Stimulated activated CD4-positive, alpha-beta T cell treated with anti-CD3 and anti-CD28 coated beads, Interleukin-15, amount 100 ng/mL, for 48 hours (primary cell): ENCODE measurements at places on chromosomes 7 and 10.

GRCh38 chr7:115009139-115009538, 87.2 kb downstream of the MDFIC start:
- DNase-seq = no peak

GRCh38 chr10:34768261-34768971, 46.7 kb downstream of the PARD3 start:
- no peak for DNase-seq

- DNase-seq = no peak
Measured at GRCh38 chr10:94287336-94287735, 75.4 kb downstream of the NOC3L start.

- no peak for DNase-seq
Measured at GRCh38 chr7:365593-365992, 75.6 kb downstream of the FOXL3 start.

- no peak for DNase-seq
Measured at GRCh38 chr10:58609532-58610150, 97.0 kb downstream of the BICC1 start.

GRCh38 chr7:73560109-73560835, 2.8 kb upstream of the BCL7B start:
- no peak for DNase-seq

DNA sequence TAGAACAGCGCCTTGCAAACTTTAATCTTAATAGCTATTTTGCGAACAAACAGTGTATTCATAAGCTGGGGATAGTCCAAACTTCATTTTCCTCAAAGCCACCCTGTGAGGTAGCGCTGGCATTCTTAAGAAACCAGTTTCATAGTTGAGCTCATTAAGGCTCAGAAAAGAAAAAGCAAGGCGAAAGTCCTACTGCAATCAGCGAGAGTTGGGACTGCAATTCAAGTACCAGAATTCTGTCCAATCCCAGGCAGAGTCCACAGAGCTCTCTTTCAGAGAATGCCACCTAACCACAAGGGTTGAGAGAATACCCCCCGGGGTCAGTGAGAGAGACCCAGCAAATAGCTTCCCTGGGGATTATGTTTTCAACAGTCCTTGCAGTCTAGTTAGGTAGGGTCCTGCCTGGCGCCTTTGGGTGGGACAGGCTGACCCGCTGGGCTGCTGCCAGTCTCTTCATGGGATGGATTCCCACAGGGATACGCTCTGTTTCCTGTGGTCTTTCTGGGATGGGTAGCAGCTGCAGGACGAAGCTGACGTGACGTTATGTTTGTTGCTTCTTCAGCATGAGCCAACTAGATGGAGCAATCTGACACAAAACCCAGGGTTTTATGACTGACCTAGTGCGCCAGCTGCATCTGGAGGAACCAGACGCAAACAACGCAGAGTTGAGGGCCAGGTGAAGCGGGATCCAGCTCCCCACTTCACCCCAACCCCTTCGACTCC, 16.0 kb downstream of the BMPER start:
- no peak for DNase-seq

DNA sequence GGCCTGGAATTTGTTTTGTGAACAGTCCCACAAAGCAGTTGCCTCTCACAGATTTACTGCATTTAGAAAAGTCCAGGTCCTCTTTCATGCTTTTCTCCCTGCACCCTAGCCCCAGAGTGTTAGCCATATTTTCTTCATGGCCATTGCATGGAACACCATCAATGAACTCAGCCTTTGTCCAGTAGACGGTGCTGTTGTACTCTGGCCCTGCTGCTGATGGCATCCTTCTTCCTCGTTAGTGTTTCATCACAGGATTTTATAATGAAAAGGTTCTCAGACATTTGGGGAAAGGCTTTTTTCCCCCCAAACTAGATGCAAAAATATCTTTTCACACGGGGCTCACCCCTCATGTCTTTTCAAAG, 93.0 kb upstream of the SLC25A13 start:
- DNase-seq = peak; percentile 22

DNA sequence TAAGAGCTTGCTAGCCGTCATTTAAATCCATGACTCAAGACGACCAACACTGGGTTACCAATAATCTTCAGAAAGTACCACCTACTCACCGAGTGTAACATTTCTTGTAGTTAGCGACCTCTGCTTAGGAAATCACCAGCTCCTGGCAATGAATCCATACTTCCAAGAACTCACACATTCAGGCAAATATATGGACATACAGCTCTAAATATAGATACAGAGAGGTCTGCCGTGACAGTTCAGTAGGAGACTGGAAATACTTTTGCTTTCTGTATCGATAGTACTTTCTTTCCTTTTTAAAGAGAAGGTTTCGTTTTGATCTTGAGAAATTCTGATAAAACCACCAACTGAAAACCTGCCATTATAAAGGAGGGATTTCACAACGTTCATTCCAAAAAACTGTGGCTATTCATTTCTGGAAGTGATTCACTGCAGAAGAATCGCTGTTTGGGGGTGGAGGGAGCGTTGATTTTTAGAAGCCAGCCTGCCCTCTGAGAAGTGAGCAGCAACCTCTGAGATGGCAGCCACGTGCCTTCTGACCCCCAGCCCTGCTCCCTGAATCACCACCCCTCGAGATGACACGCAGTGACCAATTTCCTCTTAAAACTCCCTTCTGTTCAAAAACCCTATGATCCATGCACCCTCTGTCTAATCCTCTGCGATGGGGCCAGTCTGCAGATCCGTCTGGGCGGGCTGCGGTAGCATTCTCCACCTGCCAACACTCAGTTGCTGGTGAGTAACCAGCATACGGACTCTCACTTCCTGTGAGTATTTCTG, 179.0 kb upstream of the KLF14 start:
- peak; percentile 89 for DNase-seq

- no peak for DNase-seq
Measured at GRCh38 chr10:31945392-31945791, 16.8 kb upstream of the ARHGAP12 start.

DNA sequence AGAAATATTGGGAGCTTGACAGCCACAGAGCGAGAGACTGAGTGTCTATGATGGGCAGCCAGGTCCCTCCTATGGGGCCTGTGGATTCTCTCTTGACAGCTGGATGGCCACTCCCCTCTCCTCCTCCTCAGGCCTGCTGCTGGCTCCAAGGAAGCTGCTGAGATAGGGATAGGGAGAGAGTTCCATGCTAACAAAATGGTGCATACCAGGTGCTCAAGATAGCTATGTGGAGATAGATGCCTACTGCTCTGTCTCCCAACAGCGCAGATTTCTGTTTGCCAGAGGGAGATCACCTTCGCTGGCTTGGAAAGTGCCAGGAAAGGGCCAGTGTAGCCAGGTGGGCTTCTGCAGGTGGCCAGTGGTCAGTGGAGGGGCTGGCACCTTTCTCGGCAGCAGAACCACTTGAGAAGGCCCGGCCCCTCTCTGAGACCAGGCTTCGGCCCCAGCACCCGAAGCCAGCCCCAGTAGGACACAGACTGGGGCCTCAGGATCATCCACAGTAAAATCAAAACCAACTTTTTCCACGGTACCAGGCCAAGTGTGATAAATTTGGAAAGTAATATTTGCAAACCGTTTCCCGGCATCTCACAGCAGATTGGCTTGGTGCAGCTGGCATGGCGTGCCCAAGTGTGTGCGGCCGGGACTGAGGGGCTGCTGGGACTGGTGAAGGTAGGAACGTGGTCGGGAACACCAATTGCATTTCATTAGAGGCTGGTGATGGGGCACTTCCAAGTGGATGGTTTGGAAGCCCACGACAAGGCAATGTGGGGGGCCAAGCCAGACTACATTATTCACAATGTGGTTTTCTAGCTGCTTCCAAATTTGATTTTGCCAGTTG, 139.6 kb downstream of the PTPN20 start:
- DNase-seq = no peak

- DNase-seq = no peak
Measured at GRCh38 chr10:94851263-94851662, 87.2 kb upstream of the CYP2C9 start.

GRCh38 chr10:104574838-104575237, 66.3 kb upstream of the SORCS3 start:
- no peak for DNase-seq

DNA sequence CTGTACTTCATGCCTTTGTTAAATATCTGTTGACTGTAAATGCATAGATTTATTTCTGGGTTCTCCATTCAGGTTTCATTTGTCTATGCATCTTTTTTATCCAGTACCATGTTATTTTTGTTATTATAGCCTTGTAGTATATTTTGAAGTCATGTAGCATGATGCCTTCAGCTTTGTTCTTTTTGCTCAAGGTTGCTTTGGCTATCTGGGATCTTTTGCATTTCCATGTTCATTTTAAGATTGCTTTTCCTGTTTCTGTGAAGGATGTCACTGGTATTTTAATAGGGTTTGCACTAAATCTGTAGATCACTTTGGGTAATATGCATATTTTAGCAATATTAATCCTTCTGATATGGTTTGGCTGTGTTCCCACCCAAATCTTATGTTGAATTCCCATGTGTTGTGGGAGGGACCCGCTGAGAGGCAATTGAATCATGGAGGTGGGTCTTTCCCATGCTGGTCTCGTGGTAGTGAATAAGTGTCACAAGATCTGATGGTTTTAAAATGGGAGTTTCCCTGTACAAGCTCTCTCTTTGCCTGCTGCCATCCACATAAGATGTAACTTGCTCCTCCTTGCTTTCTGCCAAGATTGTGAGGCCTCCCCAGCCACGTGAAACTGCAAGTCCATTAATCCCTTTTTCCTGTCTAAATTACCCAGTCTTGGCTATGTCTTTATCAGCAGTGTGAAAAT, 302.8 kb upstream of the SEMA3C start:
- no peak for DNase-seq

- no peak for DNase-seq
Measured at GRCh38 chr7:24555184-24555583, 18.1 kb upstream of the PALS2 start.
